Heart right ventricle (tissue), 16 donors: ENCODE measurements at places on chromosomes 11 and 22. TPM values are rescaled to one million over a fixed set of nuclear protein-coding genes. Genes with fewer than 3 reads are reported as not detected.

GRCh38 chr11:113862435-113862834, 12.9 kb downstream of the USP28 start:
- DNase-seq: no peak

- DNase-seq: no peak
These were observed 56.9 kb downstream of the AMOTL1 start for GRCh38 chr11:94825031-94825430.

DNA sequence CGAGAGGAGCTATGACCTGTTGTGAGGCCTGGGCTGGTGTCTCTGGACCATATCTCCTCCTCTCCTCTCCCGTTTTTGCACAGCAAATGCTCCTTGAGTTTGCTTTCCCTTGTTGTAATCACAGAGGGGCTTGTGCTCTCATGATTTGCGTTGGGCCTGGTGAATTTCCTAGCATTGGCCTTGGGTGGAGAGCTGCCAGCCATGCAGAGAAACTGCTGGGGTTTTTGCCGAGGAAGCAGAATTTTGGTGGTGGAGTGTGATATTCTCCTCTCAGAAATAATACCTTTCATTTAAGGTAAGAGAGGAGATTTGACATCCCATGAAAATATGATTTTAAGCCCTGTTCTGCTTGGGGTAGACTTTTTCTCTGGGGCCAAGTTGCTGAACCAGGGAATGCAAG, 175.7 kb upstream of the CADM1 start:
- DNase-seq: no peak

GRCh38 chr22:38881997-38882879, 10.2 kb upstream of the CBX6 start:
- no peak for DNase-seq

DNA sequence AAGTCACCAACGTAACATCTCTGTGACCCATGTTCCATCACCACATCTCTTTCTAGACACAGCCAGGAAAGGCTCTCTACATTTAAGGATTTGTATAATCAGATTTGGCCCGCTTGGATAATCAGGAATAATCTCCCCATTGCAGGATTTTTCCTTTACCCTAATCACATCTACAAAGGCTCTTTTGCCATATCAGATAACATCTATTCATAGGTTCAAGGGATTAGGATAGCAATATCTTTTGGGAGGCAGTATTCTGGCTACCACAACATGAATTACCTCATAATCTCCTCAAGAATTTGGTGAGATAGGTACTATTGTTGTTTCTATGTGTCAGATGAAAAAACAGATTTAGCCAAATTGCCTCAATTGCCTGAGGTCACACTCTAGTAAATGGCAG, 142.8 kb upstream of the UBASH3B start:
- no peak for DNase-seq

DNA sequence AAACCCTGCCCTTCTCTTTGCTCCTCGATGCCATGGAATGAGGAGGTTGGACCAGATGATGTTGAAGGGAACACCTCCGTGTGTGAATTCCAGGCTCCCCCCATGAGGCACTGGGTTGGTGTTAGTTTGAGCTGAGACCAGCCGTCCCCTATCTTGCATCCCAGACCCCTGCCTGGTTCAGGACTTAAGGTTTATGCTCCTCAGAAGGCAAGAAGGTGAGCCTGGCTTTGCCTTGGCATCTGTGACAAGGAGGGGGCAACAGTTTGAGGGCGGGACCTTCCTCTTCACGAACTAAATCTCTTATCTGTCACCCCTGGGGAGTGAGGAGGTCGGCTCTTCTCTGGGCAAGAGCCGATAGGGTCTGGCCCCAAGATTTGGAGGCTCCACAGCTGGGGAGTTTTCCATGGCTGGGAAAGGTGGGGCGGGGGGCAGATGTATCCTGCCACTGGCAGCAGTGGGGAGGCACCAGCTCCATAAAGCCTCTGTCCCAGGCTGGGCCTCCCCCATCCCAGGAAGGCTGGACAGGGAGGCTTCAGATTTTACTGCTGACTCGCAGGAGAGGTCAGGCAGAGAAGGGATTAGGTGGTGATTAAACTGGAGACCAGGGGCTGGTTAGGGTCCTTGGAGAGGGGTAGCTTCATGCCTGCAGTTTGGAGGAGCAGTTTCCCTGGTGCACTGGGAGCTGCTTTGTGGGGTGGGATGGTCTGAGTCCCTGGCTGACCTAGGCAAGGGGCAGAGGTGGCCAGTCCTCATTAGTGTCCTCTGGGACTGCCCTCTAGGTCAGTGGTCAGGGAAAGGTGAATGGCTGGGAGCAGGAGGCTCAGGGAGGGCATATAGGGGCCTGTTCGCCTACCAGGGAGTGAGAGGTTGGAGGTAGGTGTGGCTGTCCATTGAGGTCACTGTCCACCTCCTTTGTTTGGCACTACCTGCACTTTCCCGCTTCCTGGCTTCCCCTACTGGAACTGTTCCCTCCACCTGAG, 1.1 kb downstream of the SEC14L2 start:
- DNase-seq: no peak

- no peak for DNase-seq
These were observed 32.9 kb downstream of the MEI1 start for GRCh38 chr22:41732096-41732772.

GRCh38 chr11:101429703-101430540, 153.9 kb downstream of the TRPC6 start:
- no peak for DNase-seq

DNA sequence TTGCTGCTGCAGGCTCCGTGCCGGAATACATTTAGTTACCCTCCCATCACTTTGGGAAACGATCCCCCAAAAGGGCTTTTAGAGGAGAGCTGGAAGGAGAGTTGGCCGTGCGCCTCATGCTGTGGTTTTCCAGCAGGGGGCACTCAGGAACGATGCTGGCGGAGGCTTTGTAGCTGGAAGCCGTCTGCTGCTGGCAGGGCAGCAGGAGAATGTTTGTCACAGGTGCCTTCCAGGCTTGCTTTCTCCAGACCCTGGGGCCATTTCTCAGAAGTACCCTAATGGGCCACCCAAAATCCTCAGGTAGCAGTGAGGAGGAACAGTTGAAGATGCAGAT, 30.0 kb upstream of the CABP7 start:
- peak; percentile 51 for DNase-seq

DNA sequence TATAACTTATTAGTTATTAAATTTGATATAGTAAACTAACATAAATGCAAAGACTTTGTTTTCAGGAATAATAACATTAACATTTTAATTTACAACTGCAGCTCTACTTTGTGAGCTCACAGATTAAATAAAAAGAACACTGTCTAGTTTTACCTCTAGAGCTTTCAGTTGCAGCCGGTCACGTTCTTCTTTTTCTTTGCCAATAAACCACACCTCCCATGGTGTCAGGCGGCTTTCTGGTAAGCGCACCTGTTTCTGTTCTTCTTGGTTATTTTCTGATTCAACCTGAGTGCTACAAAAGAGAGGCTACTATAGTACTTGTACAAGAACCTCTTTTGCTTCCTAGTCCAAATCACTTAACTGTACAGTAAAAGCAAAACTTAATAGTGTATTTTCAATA, 5.8 kb downstream of the CCDC34 start:
- DNase-seq: no peak

DNA sequence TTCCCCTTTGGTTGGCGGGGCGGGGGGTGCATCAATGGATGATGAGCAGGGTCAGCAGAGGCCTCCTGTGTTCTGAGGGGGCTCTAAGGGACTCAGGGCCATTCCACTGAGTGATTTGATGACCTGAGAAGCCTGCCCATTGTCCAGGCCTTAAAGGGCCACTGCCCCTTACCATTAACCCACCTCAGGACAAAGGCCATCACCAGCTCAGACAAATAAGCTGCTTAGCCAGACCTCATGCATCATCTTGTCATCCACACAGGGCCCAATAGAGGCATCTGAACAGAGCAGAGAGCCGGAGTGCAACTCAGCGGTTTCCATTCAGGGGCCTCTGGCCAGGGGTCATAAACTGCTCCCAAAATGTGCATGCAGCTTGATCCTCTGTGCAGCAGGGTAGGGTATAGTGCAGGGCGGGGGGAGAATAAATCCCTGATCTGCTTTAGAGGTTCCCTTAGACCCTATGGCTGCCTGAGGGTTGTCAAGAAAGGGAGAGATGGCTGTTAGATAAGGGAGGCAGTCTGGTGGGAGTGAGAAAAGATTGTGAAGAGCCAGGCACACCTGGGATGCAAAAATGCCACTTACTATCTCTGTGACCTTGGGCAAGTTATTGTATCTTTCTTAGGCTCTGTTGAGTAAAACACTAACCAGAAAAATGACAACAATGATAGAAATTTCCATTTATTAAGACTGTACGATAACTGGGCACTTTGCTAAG, 375.5 kb upstream of the NARS2 start:
- DNase-seq: no peak

GRCh38 chr22:50720301-50721256, 17.4 kb upstream of the ACR start:
- DNase-seq: no peak

DNA sequence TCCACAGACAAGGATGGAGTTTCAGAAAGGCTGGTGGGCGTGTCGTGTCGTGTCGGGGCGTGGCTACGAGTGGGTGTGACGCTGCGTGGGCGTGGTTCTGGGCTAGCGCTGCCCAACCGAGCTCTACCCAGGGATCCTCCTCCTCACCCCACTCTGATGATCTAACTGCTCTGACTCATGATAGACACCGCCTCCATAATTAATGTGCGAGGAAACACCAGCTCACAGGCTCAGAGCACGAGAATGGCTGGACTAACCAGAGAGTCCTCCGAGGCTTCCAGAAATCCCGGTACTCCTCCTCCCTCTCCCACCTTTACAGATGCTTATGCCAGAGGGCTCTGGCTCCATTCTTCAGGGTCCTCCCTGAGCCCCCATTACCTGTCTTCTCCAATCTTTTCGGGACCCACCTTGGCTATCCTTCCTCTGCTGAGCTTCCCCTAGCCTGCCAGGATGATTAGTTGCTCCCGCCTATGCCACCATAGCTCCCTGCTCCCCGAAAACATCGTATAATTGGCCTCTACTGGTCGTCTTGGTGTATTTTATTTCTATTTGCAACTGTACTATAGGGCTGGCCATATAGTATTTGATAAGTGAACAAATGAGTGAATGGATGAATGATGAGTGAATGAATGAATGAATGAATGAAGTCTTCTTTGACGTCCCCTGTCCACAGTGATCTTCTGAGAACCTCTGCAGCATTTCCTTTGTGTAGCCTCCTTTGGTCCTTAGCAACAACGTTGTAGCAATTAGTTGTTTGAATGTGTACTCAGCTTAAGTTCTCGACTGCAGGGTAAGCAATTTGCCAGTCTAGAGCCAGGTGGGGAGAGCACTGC, 21.7 kb downstream of the TMPRSS13 start:
- peak; percentile 85 for DNase-seq

GRCh38 chr22:45919504-45920286, 57.3 kb downstream of the WNT7B start:
- DNase-seq: no peak

DNA sequence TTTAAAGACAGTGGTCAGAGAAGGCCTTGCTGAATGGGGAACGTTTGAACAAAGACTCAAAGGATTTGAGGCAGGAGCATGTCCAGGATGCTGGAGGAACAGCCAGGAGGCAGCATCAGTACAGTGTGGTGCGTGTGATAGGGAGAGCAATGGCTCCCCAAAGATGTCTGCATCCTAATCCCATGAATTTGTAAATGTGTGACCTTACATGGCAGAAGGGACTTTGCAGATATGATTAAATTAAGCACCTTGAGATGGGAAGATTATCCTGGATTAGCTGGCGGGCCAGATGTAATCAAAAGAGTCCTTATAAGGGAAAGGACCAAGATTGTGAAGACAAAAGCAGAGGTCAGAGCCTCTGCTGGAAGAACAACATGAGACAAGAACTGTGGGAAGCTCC, 24.6 kb upstream of the FAT3 start:
- no peak for DNase-seq

GRCh38 chr11:32184041-32184722, 93.3 kb downstream of the RCN1 start:
- peak; percentile 26 for DNase-seq

GRCh38 chr11:90845126-90845525, 622.3 kb upstream of the CHORDC1 start:
- DNase-seq: no peak

- DNase-seq: no peak
These were observed 116.5 kb upstream of the MTNR1B start for GRCh38 chr11:92852946-92853345.

DNA sequence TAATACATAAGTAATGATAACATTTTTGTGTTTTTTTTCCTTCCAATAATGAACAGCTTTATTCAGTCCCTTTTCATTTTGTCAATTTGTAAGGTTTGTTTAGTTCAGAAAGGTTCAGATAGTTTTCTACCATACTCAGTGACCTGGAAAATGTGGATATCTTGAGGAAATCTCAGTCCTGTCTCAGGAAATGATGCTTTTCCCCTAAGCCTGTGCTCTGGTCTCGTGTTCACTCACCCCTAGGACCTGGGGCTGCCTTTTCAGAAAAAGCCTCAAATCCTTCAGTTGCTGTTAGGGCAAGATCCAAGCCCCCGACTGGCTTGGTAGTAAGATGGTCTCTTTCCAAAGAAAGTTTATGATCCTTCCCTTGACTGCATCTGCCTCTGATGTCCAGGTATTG, 21.8 kb downstream of the MS4A6A start:
- DNase-seq: no peak

- peak; percentile 93 for DNase-seq
These were observed 23.1 kb downstream of the A4GALT start for GRCh38 chr22:42697542-42698013.

GRCh38 chr11:16935518-16936302, 78.5 kb downstream of the PLEKHA7 start:
- no peak for DNase-seq

DNA sequence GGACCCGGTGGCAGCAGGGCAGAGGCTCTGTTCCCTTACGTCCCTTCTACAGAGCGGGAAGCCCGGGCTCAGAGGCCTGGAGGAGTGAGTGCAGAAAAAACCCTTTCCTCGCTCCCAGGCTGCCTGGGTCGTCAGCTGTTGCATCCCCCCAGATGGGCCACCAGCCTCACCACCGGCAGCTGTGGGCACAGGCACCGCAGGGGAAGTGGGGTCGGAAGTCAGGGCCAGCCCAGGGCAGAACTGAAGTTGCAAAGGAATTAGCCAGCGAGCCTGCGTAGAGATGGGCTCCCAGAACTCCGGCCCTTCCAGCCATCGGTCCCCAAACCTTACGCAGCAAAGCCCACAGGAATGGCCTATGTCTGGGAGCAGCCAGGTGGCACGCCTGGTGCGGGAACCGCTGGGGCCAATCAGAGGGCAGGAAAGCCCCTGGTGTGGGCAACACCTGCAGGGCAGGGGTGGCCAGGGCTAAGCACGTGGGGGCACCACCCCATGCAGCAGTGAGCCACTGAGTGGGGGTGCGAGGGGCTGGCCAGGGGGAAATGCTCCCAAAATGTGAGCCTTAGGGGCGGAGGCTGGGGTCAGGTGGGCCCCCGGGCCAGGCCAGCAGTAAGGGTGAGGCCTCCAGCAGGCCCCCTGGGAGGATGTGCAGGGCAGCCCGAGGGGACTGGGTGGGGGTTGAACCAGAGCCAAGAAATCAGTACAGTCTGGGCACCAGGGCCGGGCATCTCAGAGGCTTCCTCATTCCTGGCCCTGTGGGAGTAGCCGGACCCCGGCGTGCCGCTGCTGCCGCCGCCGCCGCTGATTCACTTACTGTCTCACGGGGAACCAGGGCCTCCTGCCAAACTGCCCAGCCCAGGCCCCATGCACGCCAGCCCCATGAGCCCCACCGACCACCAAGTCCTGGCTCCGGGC, 58.2 kb downstream of the WNT7B start:
- no peak for DNase-seq

ASPHD2 gene
- total RNA-seq: 0.26 TPM

CATSPER1 gene
- total RNA-seq: not detected

PANX3 gene
- not detected for total RNA-seq

SCT gene
- total RNA-seq: 0.99 TPM

OR51E1 gene
- total RNA-seq: 3.0 TPM
